Dermis microvascular lymphatic vessel endothelial cell (primary cell): ENCODE measurements at places on chromosomes 5 and 9.
A peak's percentile ranks its signal among the peaks of the same experiment; 100 is the strongest.

- no peak for DNase-seq
Observed at GRCh38 chr9:130418776-130419175, 26.0 kb upstream of the ASS1 start.

DNA sequence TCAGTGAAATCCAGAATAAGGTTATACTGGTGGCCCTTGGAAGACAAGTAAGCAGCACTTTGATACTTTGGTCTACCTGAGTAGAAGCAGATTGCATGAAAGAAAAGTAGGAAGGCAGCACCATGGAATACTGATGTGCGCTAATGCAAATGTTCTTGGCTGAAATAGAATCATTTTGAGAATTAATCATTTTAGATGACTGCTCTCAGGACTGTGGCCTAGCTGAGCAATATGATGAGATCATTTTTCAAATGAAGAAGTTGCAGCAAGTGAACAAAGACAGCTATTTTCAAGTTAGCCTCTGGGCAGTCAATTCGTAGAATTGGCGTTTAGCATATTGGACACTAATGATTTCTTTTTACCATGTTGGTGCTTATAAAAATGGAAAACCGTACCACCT lies 483.5 kb downstream of the TMEM232 start:
- DNase-seq = no peak

GRCh38 chr5:145471831-145472612 lies 363.1 kb downstream of the PRELID2 start:
- no peak for DNase-seq

- DNase-seq = no peak
Observed at GRCh38 chr5:74067748-74068541, 441.9 kb downstream of the ARHGEF28 start.

DNA sequence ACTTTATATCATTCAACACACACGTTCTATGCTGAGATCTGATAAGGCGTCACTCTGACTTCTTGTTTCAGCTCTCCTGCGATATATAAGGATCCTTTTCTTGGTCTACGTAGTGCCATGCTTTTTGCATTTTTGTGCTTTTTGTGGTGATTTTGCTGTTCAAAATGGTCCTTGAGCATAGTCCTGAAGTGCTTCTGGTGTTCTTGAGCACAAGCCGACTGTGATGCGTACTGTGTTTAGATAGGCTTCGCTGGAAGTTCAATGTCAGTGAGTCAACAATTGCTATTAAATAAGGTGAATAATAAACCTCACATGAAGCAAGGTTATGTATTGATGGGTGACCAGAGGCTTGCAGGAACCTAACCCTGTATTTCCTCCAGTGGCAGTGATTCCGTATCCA lies 46.8 kb downstream of the ACO1 start:
- peak; percentile 59 for DNase-seq

GRCh38 chr5:14432931-14433589 lies 148.5 kb upstream of the OTULINL start:
- DNase-seq = no peak

DNA sequence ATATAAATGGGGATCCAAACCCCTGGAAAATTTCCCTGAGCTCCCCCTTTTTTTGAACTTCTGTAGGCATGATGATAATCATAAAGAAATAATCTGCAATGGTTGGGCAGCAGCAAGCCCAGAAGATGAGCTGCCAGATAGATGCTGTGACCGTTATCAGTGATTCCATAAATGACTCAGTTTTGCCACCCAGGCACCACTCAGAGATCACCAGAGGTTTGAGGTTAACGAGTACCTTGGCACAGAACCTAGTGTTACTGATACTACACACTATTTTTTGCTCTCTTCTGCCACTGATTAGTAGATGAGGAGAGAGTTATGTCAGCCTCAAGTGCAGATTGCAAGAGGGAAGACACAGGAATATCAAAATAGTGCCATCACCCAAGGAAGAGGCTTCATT lies 199.3 kb upstream of the PTGER4 start:
- no peak for DNase-seq

DNA sequence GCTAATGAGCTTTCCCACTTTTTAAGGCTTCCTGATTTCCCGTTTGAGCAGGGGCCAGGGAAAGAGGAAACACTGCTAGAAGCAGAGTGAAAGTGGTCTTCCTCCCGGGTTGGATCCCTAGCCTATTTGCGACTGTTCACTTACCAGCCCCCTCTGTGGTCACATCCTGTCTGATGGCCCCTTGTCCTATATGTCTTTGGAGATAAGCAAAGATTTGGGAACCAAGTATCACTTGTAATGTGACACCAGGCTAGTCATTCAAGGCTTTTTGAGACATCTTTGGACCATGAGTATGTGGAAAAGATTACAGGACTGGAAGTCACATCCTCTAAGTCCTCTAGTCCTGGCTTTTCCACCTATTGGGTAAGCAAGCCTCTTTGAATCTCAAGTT lies 6.1 kb downstream of the DNAJB5 start:
- DNase-seq = peak; percentile 28

GRCh38 chr5:160082614-160083500 lies 36.4 kb downstream of the PWWP2A start:
- DNase-seq = peak; percentile 54

- DNase-seq = no peak
Observed at GRCh38 chr9:86768709-86769108, 178.6 kb downstream of the GAS1 start.

GRCh38 chr5:106510321-106510720 lies 1160.4 kb downstream of the EFNA5 start:
- no peak for DNase-seq

DNA sequence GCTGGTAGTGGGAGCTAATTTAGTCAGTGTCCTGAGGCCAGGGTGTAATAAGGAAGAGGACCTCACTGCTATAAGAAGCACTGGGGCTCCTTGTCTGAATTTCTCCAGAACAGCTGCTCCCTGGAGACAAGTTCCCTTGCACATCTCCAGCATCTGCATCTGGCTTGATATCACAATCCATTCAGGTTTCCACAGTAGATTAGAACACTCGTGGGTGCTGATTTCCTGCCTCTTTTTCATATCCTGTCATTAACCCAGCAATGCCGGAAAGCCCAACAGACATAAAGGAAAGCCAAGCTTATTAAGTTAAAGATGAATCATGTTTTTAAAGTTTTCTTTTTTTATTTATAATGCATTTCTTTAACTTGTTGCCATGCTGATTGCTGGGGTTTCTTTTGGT lies 232.3 kb upstream of the WWC1 start:
- DNase-seq = no peak

- no peak for DNase-seq
Observed at GRCh38 chr9:130341839-130342713, 76.5 kb downstream of the HMCN2 start.

DNA sequence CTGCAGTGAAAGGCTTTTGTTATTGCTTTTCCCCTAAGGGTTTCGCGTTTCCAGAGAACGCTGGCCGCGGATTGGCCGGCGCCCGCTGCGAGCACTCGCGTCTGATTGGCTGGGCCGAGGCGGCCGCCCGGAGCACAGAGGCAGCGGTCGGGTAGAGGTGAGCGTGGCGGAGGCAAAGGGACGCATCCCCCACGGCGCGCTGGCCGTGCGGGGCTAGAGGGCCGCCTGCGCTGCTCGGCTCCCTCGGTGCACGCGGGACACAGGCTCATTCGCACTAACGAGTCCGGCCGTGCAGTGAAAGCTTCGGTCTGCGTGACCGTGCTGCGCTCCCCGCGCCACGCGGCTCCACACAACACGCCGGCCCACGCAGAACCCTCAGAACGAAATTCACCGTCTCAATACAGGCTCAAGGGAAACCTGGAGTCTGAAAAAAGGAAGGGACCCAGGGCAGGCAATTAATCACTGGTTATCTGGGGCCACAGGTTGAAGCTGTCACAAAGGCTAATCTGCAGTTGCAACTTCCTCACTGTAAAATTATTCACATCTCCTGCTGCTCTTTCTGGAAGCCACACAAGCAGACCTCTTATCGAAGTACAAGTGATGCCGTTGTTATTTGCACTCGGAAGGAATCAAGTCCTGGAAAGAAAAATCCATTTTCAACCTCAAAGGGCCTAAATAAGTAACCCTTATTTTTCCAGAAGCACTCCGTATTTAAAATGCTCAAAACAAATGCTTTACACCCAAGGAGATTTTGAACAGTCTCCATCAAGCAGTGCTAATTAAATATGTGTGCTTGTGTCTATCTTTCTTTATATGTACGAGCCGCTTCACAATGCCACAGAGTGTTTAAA lies 94.6 kb downstream of the ZNF608 start:
- peak; percentile 38 for DNase-seq

GRCh38 chr9:120212153-120212852 lies 367.7 kb downstream of the CDK5RAP2 start:
- DNase-seq = no peak

- DNase-seq = no peak
Observed at GRCh38 chr9:33436445-33436844, 10.9 kb downstream of the AQP3 start.

GRCh38 chr9:2271426-2271825 lies 256.3 kb downstream of the SMARCA2 start:
- peak; percentile 78 for DNase-seq

GRCh38 chr5:74127381-74128320 lies 501.7 kb downstream of the ARHGEF28 start:
- peak; percentile 94 for DNase-seq

GRCh38 chr5:89346573-89346972 lies 463.6 kb upstream of the MEF2C start:
- DNase-seq = no peak

DNA sequence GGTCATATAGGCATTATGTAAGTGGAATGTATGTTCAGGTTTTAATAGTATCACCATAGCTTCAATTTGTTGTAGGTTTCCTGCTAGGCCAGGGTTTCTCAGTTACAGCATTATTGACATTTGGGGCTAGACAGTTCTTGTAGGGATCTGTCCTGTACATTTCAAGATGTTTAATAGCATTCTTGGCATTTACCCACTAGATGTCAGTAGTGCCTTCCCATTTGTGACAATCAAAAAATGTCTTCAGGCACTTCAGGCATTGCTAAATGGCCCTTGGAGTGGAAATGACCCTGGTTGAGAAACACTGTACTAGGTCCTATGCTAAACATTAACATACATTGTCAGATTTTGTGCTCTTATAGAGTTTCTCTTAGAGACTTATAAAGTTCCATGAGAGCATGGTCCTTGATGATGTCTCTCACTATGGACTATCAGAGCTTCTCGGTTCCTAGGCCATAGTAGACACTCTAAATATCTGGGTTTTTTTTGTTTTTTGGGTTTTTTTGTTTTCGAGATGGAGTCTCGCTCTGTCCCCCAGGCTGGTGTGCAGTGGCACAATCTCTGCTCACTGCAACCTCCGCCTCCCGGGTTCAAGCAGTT lies 1.4 kb downstream of the KIF20A start:
- DNase-seq = peak; percentile 68

GRCh38 chr5:167684251-167684650 lies 607.2 kb upstream of the WWC1 start:
- DNase-seq = no peak

- DNase-seq = peak; percentile 14
Observed at GRCh38 chr5:137282216-137282615, 216.9 kb downstream of the SPOCK1 start.

- peak; percentile 71 for DNase-seq
Observed at GRCh38 chr9:132507670-132508469, 74.5 kb upstream of the BARHL1 start.

GRCh38 chr9:18255158-18255629 lies 218.8 kb upstream of the ADAMTSL1 start:
- peak; percentile 89 for DNase-seq
